ENCODE measurements at places on chromosomes 6 and 20.

- DNase-seq, result no peak
Measured at GRCh38 chr6:144065213-144065660, 30.1 kb downstream of the SF3B5 start.

- DNase-seq, result no peak
Measured at GRCh38 chr20:22404419-22405170, 179.8 kb downstream of the FOXA2 start.

DNA sequence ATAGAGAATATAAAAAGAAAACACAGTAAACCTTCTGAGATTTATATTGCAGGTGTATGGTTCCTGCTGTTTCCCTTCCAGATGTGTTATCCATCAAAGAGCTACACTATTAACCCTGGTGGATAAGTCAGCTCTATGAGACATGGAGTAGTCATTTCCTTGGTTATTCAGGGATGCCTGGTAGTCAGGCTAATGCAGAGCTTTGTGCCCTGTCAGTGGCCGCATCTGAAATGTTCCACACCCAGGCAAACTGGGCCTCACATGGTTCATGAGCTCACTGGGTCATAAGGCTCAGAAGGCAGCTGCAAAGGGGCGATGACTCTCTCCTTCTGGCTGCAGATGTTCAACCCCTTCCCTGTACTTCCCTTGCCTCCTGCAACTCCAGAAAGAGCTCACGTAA lies 473.6 kb downstream of the EPHA7 start:
- no peak for DNase-seq

DNA sequence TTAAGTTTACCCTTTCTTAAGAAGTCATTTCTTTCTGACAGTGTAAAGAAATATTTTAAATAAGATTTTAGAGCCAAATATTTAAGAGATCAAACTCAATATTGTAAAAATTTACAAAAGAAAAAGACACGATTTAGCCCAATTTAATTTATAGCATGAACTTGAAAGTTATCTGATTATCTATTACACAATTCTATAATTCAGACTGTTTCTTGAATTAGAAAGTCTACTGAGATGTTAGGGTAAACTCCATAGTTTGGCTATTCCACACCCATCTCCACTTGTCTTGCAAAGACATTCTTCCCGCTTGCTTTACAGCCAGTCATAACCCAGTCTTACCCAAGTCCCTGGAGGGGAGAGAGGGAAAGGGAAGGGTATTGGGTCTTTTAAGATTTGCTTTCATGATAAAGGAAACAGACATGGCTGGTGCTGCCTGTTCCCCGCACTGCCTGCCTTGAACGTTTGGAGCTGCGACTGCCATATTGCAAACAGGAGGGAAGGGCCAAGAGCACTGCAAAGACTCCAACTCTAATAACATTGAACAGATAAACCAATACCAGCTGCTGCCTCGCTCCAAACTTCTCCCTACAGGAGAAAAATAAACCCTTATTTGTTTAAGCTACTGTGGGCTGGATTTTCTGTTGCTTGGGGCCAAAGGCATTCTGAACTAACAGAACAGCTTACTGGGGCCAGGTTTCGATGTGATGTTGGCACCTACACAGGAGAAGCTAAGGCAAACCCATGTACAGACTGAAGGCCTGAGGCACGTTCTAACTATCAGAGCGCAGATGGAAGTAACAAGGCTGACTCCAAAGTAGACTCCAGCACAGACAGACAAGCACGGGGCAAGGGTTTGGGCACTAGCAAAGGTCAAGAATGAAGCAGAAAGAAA lies 552.3 kb upstream of the JARID2 start:
- no peak for DNase-seq

DNA sequence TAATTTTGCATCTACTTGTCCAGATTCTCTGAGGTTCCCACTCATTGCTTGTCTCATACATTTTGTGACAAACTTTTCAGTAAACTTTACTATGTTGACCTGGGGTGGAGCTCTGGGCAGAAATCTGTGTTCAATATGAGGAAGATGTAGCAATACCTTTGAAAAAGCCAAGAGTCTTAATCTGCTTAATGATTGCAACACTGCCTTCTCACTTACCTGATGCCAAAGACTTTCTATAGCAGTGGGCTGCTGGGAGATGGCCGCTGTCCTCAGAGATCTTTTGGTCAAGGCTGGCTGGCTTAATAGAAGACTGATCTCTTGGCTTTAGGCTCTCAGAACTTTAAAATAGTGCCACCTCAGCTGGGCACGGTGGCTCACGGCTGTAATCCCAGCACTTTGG lies 70.1 kb upstream of the RBM24 start:
- no peak for DNase-seq

GRCh38 chr6:134293659-134294161 lies 24.2 kb downstream of the SGK1 start:
- DNase-seq, result no peak

- no peak for DNase-seq
Measured at GRCh38 chr6:15293674-15294073, 47.8 kb downstream of the JARID2 start.

GRCh38 chr20:33785503-33785902 lies 25.6 kb upstream of the CHMP4B start:
- no peak for DNase-seq

DNA sequence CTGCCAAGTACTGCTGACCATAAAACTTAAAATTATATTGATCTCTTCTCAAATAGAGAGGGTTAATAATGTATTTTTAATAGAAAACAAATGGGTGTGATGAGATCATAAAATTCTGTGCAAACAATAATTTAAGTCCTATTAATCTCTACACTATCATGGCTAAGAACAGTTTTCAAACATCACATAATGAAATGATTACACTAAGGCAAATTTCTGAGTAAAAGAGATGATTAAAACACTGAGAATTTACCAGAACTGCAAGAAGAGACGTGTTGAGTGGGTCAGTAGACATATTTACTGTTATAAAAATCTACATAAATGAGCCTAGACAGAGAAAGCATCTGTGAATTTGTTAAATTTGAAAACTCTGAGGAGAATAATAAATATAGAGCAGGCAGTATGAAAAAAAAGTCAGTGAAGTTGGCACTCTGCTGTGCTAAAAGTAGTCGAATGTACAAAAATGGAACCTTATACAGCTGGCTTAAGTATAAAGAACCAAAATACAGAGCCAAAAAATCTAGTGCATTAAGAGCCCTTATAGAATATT lies 302.6 kb upstream of the MANEA start:
- no peak for DNase-seq

DNA sequence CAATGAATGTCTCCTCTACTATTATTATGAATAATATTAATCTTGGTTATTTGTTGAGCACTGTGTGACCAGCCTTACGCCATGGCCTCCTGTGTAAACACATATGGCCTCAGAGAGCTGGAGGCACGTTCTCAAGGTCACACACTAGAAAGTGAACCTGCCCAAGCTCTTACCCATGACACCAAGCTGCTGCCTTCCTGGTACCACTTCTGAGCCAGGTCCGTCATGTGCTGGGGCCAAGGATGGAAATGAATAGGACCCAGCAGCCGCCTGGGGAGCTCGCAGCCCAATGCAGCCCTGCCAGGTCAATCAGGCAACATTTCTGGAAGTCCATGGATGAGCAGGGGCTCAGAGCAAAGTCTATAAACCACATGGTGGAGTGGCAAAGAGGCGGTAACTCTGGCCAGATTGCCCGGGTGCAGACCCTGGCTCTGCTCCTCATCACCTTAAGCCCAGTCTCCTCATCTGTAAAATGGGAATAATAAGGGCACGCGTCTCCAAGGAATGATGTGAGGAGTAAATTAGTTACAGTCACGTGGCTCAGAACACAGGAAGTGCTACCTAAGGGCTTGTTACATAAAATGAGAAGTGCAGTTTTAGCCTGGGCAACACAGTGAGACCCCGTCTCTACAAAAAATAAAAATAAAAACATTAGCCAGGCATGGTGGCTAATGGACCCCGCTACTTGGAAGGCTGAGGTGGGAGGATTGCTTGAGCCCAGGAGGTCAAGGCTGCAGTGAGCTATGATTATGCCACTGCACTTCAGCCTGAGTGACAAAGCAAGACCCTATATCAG lies 61.5 kb downstream of the JPH2 start:
- DNase-seq, result no peak

DNA sequence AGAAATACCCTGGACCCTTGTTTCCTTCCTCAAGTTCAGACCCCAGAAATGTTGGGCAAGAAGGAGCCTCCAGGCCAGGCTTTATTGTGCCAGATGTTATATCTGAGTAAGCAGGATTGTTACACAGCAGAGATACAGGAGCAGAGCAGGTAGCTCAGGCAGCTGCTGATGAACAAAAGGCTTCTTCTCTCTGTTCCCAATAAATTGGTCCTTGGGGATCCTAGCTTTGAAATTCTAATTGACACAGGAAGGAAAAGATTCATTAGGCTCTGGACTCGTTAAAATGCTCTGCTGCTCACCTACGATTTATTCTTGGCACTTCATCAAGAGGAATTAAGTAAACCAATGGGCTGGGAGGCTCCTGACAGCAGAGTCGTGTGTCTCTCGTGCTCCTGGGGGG lies 54.2 kb downstream of the RALY start:
- no peak for DNase-seq

GRCh38 chr6:44788387-44788981 lies 401.0 kb downstream of the CDC5L start:
- DNase-seq, result no peak

DNA sequence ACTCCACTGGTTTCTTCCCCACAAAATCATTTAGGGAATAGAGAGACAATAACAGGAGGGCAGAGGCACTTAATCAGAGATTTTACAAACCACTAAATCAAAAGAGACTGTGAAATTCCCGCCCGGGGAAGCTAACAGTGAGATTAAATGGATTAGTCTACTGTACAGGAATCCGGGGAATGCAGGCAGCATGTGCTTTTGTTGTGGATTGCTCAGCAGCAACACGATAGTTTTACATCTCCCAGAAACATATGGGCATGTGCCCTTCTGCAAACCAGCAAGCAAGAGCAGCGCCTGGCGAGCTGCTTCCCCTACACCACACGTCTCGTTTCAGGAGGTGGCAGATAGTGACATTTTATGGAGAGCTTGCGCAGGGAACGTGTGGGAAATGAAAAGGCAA lies 382.3 kb downstream of the CD83 start:
- DNase-seq, result no peak

DNA sequence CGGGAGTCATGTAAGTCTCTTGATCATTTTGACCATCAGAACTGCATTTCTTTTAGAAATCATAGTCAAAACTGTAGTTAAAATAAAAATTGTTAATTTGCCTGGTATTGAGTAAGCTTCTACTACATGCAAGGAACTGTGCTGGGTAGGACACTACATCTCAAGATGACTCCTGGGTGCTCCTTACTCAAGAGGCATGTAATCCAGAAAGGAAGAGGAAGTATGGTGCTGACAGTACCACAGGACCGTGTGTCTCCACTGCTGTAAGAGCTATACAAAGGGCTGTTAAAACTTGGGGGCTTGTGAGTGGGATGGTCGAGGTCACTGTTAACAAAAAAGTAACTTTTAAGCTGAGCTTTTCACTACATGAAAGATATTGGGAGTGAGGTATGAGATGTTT lies 508.3 kb upstream of the SOX4 start:
- no peak for DNase-seq

DNA sequence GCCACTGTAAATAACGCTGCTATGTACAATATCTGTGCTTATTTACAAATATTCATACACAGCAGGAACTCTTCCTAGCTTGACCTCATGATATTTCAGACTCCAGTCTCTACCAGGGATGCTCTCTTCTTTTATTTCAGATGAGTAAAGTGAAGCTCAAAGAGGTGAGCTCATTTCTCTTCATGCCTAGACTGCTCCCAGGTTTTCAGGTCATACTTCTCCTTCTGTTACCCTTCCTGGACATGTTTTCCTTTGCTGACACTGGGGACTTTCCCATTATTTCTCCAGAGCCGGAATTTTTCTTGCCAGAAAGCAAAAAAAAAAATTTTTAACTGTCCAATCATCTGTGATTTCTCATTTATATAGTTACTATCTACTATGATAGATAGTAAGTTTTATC lies 147.2 kb upstream of the DST start:
- no peak for DNase-seq

DNA sequence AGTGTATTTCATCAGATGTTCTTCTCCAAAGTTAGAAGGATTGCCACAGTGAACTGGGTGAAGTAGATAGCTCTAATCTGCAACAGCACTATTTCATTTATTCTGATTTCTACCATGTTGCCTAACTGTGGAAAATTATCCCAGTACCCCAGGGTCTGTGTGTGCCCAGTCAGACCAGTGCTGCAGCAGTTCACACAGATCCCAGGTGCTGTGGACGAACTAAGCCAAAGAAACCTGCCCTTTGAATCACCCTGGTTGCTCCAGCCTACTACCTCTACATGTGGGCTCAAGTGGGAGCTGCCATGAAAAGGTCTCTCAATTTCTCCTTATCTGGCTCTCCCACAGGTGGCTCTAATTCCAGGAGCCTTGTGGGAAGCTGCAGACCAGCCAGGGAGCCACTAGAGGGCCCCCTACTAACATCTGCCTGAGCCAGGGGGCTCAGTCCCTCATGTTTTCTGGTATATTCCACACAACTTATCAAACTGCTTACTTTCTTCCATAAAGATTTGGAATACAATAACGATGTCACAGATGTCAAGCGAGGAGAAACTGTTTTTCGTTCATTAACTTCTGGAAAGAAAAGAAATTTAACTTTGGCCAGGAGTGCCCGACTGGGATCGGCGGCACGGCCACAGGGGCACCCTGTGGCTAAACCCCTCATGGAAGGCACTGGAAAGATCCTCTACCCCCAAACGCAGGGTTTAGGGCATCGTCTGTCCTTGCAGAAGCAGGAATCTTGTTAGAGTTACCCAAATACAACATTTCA lies 31.6 kb upstream of the LY86 start:
- peak; percentile 52 for DNase-seq

DNA sequence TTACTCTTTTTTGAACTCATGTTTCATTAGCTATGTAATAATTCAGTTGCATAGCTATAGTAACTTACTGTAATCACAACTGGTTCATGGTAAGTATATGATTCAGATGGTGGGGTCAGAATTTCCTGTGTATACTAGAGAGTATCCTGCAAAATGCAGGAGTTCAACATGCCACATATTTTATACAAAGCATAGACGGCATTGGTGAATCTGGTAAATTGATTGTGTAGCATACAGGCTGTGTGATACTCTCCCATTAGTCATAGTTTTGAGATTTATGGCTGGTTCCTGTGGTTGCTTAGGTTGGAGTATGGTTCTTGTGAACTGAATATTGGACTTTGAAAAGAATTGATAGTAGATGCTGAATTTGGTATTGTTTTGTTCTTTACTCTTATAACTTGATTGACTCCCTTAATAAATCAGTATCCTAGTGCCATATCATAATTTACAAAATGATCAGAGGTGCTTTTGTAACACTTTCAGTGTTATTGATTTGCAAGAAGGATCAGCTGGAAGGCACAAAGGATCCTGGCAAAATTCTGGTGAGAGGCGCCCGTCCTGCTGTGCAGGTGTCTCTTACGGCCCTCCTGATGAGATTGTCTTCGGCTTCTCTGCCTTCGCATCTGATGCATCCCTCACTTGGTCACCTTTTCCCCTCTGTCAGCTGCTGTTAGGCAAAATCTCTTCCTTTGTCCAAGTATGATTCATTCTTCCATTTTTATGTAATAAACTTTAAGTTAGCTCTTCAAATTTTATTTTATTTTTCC lies 22.6 kb downstream of the SNX9 start:
- no peak for DNase-seq

DNA sequence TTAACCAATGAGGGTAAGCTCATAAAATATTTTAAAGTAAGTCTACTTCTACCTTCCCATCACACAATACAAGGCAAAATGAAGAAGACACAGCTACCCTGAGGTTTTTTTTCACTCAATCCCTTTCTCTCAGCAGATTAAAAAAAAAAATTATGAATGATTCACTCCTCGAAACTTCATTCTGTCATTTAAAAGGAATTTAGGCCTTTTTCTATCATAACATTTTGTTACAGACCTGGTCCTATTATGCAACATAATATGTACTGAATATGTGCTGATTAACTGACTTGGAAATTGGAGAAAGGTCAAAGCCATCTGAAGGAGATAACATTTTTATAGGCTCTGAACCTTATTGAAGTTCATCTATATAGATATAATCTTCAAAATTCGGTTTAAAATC lies 45.5 kb downstream of the PRL start:
- no peak for DNase-seq

Data from stimulated activated CD8-positive, alpha-beta memory T cell treated with anti-CD3 and anti-CD28 coated beads, Interleukin-4, amount 100 ng/mL, for 48 hours (primary cell).